ENCODE measurements at places on chromosomes 3 and 15. TPM values are rescaled to one million over a fixed set of nuclear protein-coding genes. Genes with fewer than 3 reads are reported as not detected.

The CKMT1A gene
- total RNA-seq = not detected

The GABRR3 gene
- total RNA-seq = not detected

The DET1 gene
- total RNA-seq = 4.5 TPM

The LRRC31 gene
- total RNA-seq = not detected

The GLDN gene
- not detected for total RNA-seq

The ASB14 gene
- 0.08 TPM for total RNA-seq

The CCDC54 gene
- total RNA-seq = not detected

The DNAH12 gene
- 0.20 TPM for total RNA-seq

The CHL1 gene
- not detected for total RNA-seq

The MASP1 gene
- total RNA-seq = not detected

The CATSPER2 gene
- 6.9 TPM for total RNA-seq

The HIGD2B gene
- total RNA-seq = 0.57 TPM

The RAB5A gene
- total RNA-seq = 58.9 TPM

DNA sequence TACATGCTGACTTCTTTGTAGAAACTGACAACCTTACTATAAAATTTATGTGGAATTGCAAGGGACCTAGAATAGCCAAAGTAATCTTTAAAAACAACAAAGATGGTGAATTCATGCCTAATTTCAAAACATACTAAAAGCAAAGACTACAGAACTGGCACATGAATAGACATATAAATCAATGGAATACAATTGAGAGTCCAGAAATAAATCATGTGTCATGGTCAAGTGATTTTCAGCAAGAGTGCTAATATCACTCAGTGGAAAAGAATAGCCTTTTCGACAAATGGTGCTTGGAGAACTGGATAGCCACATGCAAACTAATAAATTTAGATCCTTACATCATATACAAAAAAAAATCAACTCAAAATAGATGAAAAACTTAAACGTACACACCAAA lies 8.7 kb downstream of the IMPG2 start:
- no peak for DNase-seq

- no peak for DNase-seq
Measured at GRCh38 chr3:95926904-95927501, 887.4 kb upstream of the EPHA6 start.

GRCh38 chr15:22253676-22254408 lies 173.5 kb downstream of the OR4M2 start:
- no peak for DNase-seq

DNA sequence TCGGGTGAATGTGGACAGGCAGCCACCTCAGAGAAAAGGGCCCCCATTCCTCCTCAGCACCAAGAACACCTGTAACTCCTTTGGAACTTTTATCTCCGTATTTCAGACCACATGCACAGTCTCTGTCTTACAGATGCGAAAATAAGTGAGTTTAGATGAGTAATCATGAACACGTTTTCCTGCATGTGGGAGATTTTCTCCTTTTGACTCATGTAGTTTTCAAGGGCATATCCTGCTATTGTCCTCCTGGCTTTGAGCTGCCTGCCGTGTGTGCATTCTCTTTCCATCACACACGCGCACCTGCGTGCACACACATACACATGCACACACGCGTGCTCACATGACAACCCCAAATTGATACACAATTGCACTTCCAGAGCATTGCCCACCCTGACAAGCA lies 239.2 kb downstream of the GABRG3 start:
- DNase-seq = no peak

- DNase-seq = no peak
Measured at GRCh38 chr3:56321383-56321782, 146.9 kb downstream of the ERC2 start.

- DNase-seq = no peak
Measured at GRCh38 chr3:43728947-43729346, 38.2 kb downstream of the ABHD5 start.

DNA sequence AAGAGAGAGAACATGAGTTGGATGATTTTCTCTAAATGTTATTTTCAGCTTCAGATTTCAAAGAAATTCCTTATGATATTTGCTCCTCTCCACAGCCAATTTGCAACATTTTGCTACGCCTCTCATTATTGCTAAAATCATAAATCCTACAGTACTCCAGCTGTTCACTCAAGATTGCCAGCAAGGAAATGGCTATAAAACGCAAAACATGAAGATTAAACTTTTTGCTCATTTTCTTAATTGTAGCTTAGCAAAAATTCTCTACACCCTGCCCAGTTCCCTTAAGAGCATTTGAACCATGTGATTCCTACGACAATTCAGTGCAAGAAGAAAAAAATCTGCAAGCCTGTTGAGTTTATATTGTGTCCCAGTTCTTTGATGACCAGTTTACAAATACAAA lies 6.8 kb downstream of the CHRNA3 start:
- no peak for DNase-seq

GRCh38 chr3:167936019-167936418 lies 159.7 kb downstream of the GOLIM4 start:
- no peak for DNase-seq

- no peak for DNase-seq
Measured at GRCh38 chr15:70633103-70633831, 130.1 kb downstream of the UACA start.

GRCh38 chr3:15297608-15298350 lies 34.6 kb downstream of the SH3BP5 start:
- no peak for DNase-seq

DNA sequence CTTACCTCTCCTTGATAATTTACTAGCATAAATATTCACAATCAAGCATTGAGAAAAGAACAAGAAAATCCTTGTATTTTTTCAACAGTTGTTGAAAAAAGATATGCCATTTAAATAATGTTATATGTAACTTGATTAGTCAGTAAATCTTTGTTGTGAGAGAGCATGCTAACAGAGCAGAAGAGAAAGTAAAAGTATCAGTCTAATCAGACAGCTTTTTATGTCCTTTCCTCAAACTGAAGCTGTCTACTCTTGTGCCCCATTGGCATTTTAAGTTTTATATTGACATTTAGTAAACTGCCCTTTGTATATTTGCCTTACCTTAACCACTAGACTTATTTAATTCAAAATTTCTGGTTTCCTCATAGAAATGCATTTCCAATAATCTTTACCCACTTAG lies 668.7 kb downstream of the OTOL1 start:
- DNase-seq = no peak

DNA sequence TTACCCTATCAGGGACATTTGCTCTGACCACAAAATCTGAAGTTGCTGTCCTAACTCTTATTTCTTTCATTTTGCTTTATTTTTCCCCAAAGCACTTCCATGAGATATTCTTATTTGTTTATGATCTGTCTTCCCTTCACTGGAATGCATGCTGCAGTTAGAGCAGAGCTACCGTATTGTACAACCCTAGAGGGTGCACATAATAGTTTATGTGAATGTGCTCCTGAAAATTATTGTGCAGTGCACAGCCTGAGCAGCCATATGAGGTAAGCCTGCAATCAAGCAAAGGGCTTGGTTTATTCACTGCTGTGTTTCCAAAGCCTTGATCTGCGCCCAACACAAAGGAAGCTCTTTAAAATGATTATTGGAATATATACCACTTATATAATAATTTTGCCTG lies 120.3 kb upstream of the CADPS start:
- no peak for DNase-seq

DNA sequence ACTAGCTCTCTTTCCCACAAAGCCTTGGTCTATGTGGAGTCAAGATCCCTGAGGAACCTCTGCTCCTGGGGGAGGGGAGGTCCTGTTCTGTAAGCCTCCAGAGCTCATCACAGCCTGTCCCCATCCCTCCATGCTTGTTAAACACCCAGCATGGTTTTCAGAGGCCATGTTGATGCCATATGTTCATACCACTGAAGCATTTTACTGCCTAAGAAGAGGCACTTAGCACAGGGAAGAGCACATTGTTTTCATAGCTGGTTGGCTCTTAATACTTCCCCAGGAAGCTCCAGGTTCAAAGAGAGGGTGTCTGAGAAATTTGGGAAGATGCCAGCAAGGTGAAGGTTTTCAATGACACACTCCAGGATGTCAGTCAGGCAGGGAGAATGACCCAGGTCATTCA lies 25.6 kb downstream of the CPNE4 start:
- DNase-seq = no peak
